ENCODE measurements at places on chromosomes 7 and 10.

DNA sequence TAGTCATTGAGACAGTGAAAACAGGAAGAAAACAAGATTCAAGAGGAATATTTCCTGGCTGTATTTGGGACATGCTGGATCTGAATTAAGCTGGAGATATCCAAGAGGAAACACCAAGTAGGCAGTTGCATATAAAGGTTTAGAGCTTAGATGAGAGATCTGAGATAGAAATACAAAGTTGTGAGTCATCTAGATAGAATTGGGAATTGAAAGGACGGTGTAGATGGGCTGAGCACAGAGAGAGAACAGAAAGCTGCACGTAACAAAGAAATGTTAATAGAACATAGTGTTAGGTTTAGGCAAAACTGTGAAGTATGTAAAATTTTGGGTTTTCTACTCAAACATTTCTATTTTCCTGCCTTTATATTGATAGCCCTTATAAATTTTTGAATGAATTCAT is 218.5 kb upstream of the TMEM196 start:
- DNase-seq, result no peak

- DNase-seq, result no peak
These were observed 22.5 kb downstream of the TMEM72 start for GRCh38 chr10:44933451-44934321.

DNA sequence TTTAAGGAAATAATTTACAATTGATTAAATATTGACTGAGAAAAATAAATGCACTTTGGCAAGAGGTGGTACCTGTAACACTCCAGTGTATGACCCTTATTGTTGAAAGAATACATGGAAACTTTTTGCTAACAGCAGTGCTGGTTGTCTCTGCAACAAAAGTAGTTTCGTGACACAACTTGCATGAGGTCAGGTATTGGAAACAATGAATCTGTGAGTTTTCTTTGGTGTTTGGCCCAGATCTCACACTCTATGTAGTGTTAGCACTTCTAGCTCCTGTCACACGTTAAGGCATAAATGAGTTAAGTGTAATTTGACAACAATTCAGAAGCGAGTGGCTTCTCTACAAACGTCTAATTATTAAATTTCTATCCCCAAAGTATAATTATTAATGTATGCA is 137.7 kb upstream of the MDFIC start:
- DNase-seq, result peak; percentile 52

DNA sequence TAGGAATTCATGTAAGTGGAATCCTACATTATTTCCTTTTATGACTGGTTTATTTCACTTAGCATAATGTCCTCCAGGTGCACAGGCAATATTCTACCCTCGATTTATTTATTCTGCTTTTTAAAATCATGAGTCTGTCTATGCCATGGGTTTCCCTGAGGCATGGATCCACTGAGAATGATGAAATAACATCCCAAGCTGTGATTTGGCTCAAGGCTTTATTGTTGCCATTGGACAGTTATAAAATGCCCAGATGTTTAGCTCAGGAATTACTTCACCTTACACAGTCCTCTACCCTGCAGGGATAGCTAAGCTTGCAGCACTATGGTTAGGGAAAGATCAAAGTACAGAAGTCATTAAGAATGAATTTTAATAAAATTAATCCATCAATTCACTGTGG is 219.5 kb downstream of the FRMD4A start:
- no peak for DNase-seq

- DNase-seq, result no peak
These were observed 81.5 kb upstream of the LRRTM3 start for GRCh38 chr10:66844176-66844942.

GRCh38 chr7:74173074-74173473 is 1.1 kb upstream of the EIF4H start:
- DNase-seq, result no peak

DNA sequence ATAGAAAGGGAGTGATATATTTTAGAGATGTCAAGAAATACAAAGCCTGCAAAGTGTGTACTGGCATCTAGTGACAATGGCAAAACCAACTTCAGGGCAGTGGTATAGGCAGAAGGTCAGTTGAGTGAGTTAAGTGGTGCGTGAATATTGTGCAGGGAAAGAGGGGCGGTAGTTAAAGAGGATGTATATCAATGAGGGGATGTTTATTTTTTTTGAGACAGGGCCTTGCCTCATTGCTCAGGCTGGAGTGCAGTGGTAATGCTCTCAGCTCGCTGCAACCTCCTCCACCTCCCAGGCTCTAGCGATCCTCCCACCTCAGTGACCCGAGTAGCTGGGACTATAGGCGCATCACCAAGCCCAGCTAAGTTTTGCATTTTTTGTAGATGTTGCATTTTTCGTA is 13.8 kb downstream of the ANLN start:
- no peak for DNase-seq

GRCh38 chr7:51592842-51593599 is 276.4 kb upstream of the COBL start:
- no peak for DNase-seq

DNA sequence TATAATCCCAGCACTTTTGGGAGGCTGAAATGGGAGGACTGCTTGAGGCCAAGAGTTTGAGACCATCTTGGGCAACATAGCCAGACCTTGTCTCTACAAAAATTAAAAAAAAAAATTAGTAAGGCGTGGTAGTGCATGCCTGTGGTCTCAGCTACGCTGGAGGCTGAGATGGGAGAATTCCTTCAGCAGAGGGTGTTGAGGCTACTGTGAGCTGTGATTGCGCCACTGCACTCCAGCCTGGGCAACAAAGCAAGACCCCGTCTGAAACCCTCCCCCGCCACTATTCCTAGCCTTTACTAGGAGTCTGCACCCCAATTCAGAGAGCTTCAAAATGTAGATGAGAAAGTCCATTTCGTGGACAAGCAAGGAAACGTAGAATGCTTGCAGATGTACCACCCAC is 95.2 kb downstream of the PRPF18 start:
- no peak for DNase-seq

DNA sequence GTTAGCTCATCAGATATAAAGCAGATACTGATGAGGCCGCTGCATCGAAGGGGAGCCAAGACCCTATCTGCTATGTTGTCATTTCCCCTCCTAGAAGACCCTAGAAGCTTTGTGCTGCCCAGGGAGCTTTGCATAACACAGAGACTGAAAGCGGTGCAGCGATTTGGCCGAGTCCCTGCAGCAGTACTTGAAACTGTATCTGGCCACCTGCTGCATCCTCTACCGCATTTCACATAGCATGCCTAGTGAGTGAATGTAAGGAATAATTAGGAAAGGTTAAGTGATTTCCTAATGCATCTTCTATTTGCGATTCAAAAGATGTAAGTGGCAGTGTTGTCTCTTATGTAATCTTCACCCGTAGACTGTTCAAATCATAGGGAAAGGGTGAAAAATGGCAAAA is 106.7 kb downstream of the LRMDA start:
- no peak for DNase-seq

DNA sequence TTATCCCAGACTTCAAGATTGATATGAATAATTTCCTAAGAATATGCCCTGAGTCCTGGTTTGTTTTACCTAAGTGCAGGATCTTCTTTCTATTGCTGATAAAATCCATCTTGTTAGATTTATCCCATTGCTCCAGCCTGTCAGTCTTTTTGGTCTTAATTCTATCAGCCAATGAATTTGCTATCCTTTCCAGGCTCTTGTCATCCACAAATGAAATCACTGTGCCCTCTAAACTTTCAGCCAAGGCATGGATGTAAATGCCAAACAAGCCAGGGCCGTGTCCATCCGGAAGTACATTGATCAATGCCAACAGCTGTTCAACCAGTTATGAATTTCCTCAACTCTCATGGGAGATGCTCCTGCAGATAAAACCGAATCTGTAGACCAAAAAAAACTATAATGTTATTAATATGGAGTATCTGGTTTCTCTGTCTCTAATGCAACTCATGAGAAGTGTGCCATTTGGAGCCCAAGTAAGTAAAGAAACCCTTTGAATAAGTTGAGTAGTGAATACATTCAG is 40.0 kb downstream of the NPY start:
- DNase-seq, result no peak

GRCh38 chr10:59869594-59869940 is 36.8 kb downstream of the CCDC6 start:
- no peak for DNase-seq

DNA sequence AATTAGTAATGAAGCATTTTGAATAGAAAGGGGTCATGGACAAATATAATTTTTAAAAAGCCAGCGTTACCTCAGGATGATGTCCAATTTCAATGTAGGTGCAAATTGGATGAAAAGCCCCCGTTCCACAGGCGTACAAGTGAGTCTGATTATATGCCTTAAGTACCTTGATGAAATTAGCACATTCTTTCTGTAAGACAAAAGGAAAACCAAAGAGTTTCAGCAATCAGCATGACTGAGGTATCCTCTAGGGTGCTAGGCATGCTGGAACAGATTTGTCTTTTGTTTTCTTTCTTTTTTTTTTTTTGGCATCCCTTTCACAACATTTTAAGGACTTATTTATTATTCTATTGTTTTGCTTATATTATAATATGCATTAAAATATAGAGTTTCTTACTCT is 84.2 kb downstream of the SEMA3A start:
- no peak for DNase-seq

DNA sequence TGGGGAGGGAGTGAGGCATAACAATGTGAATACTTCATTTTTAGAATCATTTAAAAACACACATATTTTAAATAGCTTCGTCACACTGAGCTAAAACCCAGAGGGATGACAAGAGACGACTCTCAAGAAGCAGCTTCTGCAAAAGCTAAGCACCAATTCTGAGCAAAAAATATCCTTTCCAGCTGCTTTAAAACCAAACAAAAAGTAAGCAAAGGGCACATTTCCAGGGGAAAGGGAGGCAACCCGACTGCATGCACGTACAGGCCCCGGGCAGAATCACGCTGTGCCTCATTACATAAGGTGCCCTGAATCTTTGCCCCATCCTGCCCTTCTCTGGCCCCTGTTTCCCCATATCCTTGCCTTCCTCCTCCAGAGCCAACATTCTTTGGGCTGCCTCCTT is 78.4 kb downstream of the DGKI start:
- no peak for DNase-seq

DNA sequence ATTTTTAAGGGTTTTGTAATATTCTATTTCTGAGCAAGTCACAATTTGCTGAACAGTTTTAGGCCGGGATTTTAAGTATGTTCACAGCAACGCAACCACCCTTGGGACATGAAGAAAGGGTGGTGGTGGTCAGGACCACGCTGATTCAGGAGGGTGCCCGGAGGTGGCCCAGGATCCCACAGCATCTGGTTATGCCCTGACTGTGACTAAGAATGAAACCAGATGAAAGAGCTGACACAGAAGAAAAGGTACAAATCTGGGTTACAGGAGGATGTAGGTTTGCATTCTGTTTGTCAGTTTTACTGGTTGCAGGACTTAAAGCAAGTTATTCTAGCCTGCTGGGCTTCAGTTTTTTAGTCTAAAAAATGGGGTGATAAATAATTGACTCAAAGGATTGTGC is 279.7 kb downstream of the CCSER2 start:
- peak; percentile 66 for DNase-seq

GRCh38 chr10:120782336-120782735 is 68.8 kb upstream of the WDR11 start:
- DNase-seq, result no peak

GRCh38 chr7:79619216-79619615 is 165.7 kb upstream of the MAGI2 start:
- no peak for DNase-seq

DNA sequence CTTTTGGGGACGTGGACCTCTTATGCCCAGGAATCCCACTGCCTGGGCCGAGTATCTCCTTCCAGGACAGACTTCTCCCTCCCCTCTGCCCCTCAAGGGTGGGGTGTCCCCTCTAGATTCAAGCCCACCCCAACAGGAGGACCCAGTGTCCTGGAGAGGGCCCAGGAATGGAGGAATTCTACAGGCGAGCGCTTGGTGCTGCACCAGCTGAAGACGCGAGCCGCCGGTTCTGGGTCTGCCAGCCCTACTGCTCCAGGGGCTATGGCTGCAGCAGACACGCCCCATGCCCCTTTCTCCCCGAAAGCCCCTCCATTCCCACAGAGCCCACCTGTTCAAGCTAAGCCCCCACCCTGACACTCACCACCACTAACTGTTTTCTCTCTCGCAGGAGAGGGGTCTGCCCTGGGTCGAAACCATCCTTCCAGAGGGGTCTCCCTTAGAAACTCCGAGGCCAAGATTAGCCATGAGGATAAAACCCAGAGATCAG is 8.6 kb downstream of the CRYGN start:
- DNase-seq, result no peak

DNA sequence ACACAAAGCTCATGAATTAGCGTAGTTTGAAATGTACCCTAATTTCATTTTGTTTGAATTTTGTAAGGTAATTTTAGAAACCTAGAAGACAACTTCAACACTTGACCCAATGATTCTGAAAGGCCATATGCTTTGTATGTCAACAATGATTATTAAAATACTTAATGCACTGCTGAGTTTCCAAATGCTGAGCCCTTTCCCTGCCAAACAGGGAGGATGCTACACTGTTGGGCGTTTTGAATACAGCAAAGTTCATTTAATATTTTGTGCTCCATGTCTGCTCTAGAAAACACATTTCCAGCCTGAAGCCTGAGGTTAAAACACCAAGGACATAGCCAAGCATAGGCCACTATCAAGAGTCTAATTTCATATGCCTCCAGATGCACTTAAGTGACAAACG is 99.8 kb downstream of the ICA1 start:
- no peak for DNase-seq

- DNase-seq, result no peak
These were observed 95.5 kb upstream of the PRSS58 start for GRCh38 chr7:142353147-142354060.

GRCh38 chr10:72162978-72163377 is 52.8 kb upstream of the ANAPC16 start:
- peak; percentile 76 for DNase-seq

GRCh38 chr10:128958834-128959690 is 508.0 kb upstream of the MGMT start:
- no peak for DNase-seq

DNA sequence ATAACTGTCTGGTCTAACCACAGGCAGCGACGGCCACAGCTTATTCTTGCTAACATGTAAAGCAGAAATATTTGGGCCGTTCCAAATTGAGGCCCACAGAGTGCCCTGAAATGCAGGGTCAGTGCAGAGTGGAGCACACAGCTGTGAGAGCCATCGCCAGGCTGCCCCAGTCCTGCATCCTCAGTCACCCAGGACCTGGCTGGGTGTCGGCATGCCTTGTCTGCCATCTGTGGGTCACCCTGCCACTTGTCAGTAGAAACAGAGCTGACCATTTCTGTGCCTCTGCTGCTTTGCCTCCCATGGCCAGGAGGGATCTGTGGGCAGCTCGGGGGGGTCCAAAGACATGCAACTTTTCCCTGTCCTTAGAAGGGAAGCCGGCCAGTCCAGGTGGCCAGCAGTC is 57.3 kb upstream of the BTBD16 start:
- no peak for DNase-seq

- DNase-seq, result no peak
These were observed 122.5 kb downstream of the TMEM26 start for GRCh38 chr10:61330669-61331068.
